ENCODE measurements at places on chromosomes 1 and 21. TPM values are rescaled to one million over a fixed set of nuclear protein-coding genes. Genes with fewer than 3 reads are reported as not detected.

The GBP7 gene
- not detected for total RNA-seq

The NUDT17 gene
- 2.9 TPM for total RNA-seq

The FCRLB gene
- 937 TPM for total RNA-seq

The USH2A gene
- total RNA-seq: not detected

The CELSR2 gene
- 0.43 TPM for total RNA-seq

The SPATA46 gene
- not detected for total RNA-seq

The SYTL1 gene
- total RNA-seq: 119 TPM

The BNIPL gene
- total RNA-seq: 0.63 TPM

The PODN gene
- total RNA-seq: not detected

The ADAMTS4 gene
- total RNA-seq: 0.15 TPM

The CBR3 gene
- not detected for total RNA-seq

The C8B gene
- not detected for total RNA-seq

The IFNAR2 gene
- 25.3 TPM for total RNA-seq

The RPL5 gene
- 2,490 TPM for total RNA-seq

The SMIM34 gene
- not detected for total RNA-seq

The C1orf210 gene
- total RNA-seq: not detected

The MIXL1 gene
- 20.8 TPM for total RNA-seq

The LCK gene
- total RNA-seq: 26.1 TPM

The PIK3C2B gene
- total RNA-seq: 4.5 TPM

The LORICRIN gene
- total RNA-seq: not detected

The KCNK1 gene
- total RNA-seq: not detected

The SPRR2G gene
- total RNA-seq: not detected

The TDRD5 gene
- total RNA-seq: not detected

The IL23R gene
- total RNA-seq: not detected

The FAM72C gene
- 13.7 TPM for total RNA-seq

The SIKE1 gene
- total RNA-seq: 75.4 TPM

The UBXN10 gene
- total RNA-seq: not detected

The SPRR1B gene
- total RNA-seq: not detected

The LAMC2 gene
- not detected for total RNA-seq

The HPCAL4 gene
- 0.15 TPM for total RNA-seq

The RGSL1 gene
- 0.22 TPM for total RNA-seq

The ELAPOR1 gene
- total RNA-seq: 0.22 TPM

The TMEM52 gene
- not detected for total RNA-seq

The SPRR4 gene
- total RNA-seq: not detected

The OR6N1 gene
- total RNA-seq: not detected

The NASP gene
- total RNA-seq: 88.1 TPM

The TEDDM1 gene
- not detected for total RNA-seq

The TTC22 gene
- total RNA-seq: not detected

The PPP2R5A gene
- total RNA-seq: 31.3 TPM

The TNFRSF1B gene
- not detected for total RNA-seq
